ENCODE measurements at places on chromosomes 7 and 10.

GRCh38 chr7:77619314-77619713 lies 76.9 kb upstream of the RSBN1L start:
- DNase-seq = no peak

DNA sequence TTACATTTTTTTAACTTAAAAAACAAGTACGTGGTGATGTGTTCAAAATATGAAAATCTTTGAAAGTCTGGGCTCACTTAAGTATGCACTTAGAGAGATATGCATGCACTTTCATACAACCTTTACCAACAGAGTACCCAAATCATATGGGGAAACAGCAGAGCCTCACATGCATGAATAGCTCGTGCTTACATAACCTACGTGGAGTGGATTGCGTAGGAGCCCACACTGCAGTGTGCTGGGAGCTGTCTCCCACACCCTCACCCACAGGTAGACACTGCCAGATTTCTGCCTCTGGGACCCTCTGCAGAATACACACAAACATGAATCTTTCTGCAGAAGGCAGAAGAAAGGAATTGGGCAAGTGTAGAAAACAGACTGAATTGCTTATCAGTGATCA lies 581 bp downstream of the CLCN1 start:
- no peak for DNase-seq

GRCh38 chr10:24465124-24465874 lies 256.4 kb downstream of the KIAA1217 start:
- no peak for DNase-seq

DNA sequence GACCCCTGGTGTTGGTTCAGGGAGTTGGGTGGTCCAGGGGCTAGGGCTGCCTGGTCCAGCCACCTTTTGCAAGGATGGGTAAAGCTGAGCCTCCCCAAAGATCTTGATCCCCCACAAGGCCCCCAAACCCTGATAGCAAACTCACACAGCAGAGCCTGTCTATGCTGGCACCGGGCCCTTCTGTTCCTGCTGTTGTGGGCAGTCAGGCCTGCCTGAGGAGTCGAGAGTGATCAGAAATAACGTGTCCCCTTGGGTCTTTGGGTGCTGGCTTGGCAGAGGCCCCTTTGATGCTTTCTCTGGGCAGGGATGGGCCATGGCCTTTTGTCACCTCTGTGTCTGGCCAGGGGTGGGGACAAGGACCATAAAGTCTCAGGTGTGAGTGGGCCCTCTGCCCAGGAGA lies 715 bp upstream of the MUC12 start:
- no peak for DNase-seq

GRCh38 chr10:37681617-37681999 lies 175.8 kb downstream of the ZNF248 start:
- DNase-seq = no peak

GRCh38 chr10:22823109-22823508 lies 104.7 kb upstream of the ARMC3 start:
- DNase-seq = no peak

DNA sequence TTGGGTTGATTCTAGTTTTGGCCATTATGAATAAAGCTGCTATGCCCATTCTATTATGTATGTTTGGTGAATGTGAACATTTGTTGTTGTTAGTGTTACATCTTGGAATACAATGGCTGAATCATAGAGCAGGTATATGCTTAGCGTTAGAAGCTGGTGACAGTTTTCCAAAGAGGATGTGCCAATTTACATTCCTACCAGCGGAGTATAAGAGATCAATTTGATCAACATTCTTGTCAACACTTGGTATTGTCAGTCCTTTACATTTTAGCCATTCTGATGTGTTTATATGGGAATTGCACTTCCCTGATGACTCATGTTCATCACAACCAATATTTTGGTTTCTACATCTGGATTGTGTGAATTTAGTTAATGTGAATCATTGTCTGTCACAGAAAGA lies 37.8 kb upstream of the COBL start:
- no peak for DNase-seq

DNA sequence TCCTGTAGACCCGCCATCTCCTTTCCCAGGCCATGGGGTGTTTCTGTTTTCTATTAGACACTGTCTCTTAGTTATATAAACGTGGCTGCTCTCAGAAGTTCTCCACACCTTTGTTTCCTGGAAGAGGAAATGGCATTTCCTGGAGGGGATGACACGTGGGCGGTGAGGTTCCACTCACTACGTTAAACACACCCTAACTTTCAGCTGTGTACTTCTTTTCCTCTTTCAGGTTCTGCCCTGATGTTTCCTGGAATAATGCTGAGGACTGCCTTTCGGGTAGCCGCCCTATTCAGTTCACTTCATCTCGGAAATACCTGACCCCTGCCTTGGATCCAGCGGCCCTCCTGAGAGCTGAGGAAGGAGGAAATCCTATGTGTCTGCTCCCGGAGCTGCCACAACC lies 3.4 kb upstream of the PRKCQ start:
- no peak for DNase-seq

DNA sequence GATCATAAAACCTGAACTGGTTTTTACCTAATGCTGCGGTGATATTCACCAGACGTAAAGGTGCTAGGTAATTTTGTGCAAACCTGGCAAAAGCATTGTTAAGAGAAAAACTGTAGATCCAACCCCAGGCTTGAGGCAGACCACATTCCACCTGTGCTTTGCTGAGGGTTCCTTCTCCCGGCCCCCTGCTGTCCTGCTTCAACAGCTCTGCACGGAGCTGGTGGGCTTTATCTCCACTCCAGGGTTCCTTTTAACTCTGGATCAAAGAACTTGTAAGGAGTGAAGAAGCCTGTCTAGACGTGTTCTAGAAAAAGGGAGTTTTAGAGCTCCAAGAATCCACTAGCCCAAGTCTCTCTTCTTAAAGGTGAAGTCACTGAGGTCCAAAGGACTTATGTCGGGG lies 87.5 kb upstream of the NMT2 start:
- DNase-seq = no peak

- DNase-seq = no peak
These were observed 63.0 kb downstream of the MINDY3 start for GRCh38 chr10:15797346-15797745.

DNA sequence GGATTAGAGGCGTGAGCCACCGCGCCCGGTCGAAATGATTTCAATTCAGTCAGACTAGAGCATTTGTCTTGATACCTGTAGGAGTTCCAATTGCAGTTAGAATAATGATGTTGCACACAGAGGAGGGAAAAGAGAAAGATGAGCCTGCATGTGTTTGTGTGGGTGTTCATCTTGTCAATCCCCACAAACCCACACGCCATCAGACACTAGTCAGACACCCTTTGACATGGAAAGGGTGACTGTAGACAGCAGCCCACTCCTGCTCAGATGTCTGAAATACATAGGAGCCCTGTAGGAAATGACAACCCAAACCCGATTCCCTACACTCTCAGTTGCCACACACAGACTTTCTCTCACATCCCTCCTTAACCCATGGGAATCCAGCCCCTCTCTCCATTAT lies 92.0 kb downstream of the ABLIM1 start:
- no peak for DNase-seq

- DNase-seq = no peak
These were observed 483.5 kb upstream of the POT1 start for GRCh38 chr7:125412890-125413665.

- DNase-seq = no peak
These were observed 187.8 kb downstream of the ETV1 start for GRCh38 chr7:13801669-13802068.

GRCh38 chr7:66556549-66557213 lies 72.0 kb upstream of the KCTD7 start:
- no peak for DNase-seq

- DNase-seq = no peak
These were observed 577.5 kb downstream of the GRID1 start for GRCh38 chr10:85789125-85789524.

DNA sequence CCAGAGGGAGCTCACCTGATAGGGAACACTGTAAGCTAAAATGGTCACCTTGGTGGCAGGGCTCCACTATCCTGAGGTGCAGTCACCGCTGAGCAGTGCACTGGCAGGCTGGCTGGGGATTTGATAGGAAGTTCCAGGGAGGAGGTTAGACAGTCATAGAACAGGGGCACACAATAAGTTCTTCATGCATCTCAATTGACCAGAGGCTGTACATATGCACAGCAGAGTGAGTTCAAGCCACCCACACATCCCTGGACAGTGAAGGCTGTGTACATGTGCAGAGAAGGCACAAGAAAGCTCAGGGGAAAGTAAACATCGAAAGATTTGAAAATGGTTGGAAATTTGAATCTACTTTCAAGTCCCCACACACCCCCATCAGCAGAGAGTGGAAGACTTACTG lies 13.9 kb downstream of the PRTFDC1 start:
- DNase-seq = no peak

DNA sequence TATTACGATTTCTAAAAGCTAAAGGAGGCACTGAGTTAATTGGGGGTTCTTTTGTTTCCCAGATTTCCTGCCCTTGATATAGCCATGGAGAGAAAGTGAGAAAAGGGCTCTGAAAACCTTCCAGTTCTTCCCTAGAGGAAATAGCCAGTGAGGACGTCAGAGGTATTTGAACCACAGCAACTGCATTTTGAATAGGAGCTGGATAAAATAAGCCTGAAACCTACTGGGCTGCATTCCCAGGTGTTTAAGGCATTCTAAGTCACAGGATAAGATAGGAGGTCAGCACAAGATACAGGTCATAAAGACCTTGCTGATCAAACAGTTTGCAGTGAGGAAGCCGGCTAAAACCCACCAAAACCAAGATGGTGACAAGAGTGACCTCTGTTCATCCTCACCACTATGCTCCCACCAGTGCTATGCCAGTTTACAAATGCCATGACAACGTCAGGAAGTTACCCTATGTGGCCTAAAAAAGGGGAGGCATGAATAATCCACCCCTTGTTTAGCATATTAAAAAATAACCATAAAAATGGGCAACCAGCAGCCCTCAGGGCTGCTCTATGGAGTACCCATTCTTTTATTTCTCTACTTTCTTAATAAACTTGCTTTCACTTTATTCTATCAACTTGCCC lies 85.1 kb upstream of the FRMD4A start:
- DNase-seq = no peak

- no peak for DNase-seq
These were observed 3.4 kb upstream of the C10orf88 start for GRCh38 chr10:122957474-122957873.

- DNase-seq = no peak
These were observed 47.9 kb downstream of the IRF5 start for GRCh38 chr7:128985660-128986059.

- no peak for DNase-seq
These were observed 70.4 kb downstream of the VTI1A start for GRCh38 chr10:112517451-112517862.

DNA sequence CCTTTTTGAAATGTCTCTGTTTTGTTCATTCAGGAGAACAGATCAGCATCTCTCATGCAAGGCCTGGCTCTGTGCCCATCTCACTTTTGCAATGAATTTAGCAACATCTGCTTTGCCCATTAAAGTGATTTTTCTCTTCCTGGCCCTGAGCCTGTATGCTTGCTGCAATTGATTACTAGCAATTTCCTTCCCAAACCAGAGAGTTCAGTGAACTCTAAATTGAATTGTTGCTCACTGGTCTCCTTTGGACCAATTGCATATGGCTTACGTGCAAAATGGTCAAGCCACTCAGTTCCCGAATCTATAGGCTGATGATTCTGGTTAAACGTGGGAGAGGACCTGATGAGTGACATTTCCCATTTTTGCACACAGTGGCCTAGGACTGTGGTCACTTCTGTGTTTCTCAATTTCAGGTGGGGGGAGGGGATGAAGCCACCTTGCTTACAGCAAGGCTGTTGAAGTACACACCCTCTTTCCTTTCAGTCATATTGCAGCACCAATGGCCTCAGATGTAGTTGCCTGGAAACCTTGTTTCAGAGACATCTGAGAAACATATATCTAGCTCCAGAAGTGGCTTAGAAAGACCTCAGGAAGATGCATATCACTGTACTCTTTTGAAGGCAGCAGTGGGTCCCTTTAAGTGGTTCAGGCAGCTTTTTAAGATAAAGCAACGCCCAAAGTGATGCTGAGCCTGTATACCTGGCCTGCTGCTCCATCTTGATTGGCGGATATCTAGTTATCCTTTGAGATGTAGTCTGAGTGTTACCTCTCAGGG lies 201.4 kb downstream of the PTEN start:
- no peak for DNase-seq

GRCh38 chr7:117053432-117053831 lies 100.1 kb downstream of the ST7 start:
- DNase-seq = no peak

GRCh38 chr7:129778770-129779601 lies 167.5 kb downstream of the NRF1 start:
- DNase-seq = no peak

- DNase-seq = no peak
These were observed 347.9 kb downstream of the GRID1 start for GRCh38 chr10:86018735-86019058.

- DNase-seq = no peak
These were observed 24.8 kb downstream of the FGFBP3 start for GRCh38 chr10:91884536-91884935.

DNA sequence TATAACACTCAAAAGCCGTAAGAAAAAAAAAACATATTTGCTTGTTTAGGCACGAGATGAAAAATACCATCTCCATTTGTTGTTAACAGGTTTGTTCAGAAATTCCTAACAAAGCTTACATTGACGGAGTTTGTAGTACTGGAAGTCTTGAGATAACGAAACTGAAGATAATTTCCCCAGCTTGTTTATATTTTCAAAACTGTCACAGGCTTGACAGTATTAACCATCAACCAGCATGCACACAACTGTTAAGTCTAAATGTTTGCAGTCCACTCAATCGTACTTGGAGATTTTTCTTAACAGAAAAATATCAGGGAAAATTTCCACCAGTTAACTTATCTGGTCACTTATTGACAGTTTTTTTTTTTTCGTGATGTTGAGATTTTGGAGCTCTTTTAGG lies 68.5 kb downstream of the ITGA8 start:
- DNase-seq = no peak

- DNase-seq = no peak
These were observed 44.3 kb downstream of the MACC1 start for GRCh38 chr7:20172736-20173334.

DNA sequence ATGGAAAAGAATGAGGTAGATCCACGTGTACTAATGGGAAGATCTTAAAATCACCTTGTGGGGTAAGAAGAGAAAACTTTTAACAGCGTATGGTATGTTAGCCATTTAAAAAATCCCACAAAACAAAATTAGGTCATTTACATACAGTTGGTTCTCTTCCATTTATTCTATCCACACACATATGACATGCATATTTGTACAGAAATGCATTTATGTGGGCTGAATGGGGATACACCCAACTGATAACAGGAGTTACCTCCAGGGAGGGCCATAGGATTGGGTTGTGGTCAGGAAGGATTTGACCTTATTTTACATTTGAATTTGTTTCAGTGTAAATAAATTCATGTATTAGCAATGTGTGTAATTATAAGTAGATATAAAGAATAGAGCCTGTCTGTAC lies 71.5 kb downstream of the MCMBP start:
- no peak for DNase-seq

GRCh38 chr7:125149151-125149550 lies 219.5 kb upstream of the POT1 start:
- no peak for DNase-seq

- DNase-seq = no peak
These were observed 2.6 kb downstream of the MKLN1 start for GRCh38 chr7:131330299-131330698.

GRCh38 chr7:24050991-24051560 lies 232.9 kb upstream of the NPY start:
- no peak for DNase-seq

- DNase-seq = no peak
These were observed 80.2 kb downstream of the POLL start for GRCh38 chr10:101507828-101508227.
